IMR-90 (cell line): ENCODE measurements at places on chromosomes 5 and 9. TPM values are rescaled to one million over a fixed set of nuclear protein-coding genes. Genes with fewer than 3 reads are reported as not detected.

DNA sequence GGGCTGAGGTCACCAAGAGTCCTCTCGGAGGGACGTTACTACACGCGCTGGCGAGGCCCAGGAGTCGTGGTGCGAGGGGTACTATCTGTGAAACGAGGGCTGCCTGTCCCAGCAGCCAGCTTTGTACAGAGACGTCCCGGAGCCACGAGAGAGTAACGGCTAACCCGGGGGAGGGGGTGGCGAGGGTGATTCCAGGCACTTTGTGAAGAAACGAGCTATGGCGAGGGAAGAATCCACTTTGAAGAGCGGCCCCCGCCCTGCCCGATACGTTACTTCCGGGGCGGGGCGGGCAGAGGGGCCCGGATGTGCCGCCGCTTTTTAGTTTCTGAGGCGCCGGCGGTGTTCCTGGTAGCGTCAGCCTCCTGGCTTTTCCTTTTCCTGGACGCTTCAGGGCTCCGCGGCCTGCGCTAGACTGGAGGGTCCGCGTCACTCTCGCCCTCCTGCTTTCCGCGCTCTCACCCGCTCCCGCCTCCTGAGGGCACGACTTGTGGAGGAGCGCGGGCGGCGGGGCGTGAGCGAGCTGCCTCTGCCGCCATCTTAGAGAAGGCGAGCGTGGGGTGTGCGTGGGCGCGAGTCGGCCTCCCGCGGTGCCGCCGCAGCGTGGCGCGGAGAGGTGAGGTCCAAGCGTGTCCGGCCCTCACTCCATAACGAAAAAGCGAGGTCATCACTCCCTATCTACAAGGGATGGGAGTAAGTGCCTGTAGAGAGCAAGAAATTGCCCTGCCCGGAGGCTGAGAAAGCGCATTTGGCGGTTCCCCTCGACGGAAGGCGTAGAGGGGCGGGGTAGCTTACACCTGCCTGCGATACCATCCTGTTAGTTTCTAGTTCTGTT, 580 bp upstream of the RFX3 start:
- peak overlapping the region; percentile 99 for H3K27ac ChIP-seq
- H3K27me3 ChIP-seq, result no peaks in the 10 kb centered on the region
- H3K4me1 ChIP-seq, result no peaks in the 10 kb centered on the region; the same call in 1 of the 2 replicates

DNA sequence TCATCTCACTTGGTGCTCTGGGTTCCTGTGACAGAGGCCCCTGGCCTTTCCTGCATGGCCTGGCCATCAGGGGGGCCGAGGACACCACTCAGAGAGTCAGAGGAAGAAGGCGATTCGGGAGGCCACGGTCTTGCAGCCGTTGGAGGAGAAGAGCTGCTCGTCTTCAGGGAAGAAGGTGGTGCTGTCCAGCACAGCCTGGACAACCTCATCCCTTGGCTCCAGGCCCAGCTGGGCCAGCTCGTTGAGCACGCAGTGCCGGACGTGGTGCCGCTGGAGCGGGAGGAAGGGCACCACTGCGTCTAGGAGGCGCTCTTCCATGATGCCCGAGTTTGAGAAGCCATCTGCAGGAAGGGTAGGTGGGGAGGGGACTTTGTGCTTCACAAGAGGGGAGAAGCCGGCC, 3.2 kb downstream of the TOR2A start:
- DNase-seq, result no peak
- peaks cover 6% of the 10 kb centered on the region for H3K4me1 ChIP-seq
- peaks cover 5% of the 10 kb centered on the region; the same call in 1 of the 2 replicates for H3K36me3 ChIP-seq
- H3K27ac ChIP-seq, result no peak overlapping the region
- H3K27me3 ChIP-seq, result no peaks in the 10 kb centered on the region
- H3K4me3 ChIP-seq, result no peak overlapping the region

- no peaks in the 10 kb centered on the region for H3K4me1 ChIP-seq
- no peak overlapping the region for H3K27ac ChIP-seq
- H3K4me3 ChIP-seq, result no peak overlapping the region
- H3K27me3 ChIP-seq, result no peaks in the 10 kb centered on the region
- H3K36me3 ChIP-seq, result peaks cover 13% of the 10 kb centered on the region
Measured at GRCh38 chr5:13878357-13878756, 66.1 kb downstream of the DNAH5 start.

DNA sequence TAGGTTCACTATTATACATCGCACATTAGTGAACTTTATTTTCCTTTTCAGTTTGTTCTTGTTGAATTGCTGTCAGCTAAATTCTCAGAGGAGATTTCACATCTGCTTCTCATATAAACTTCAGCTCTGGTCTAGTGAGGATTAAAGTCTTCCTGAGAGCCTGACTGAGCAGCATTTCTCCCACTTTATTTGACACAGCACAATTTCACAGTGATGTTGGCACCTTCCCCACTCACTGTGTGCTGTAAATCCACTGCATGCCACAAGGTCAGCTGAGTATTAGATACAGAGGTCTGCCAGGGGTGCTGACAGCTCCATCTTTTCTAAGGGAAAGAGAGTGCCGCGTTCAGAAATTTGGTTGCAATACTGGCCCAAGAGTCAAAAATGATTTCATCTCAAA, 567.4 kb downstream of the PRR16 start:
- H3K4me3 ChIP-seq, result no peak overlapping the region
- H3K36me3 ChIP-seq, result no peaks in the 10 kb centered on the region
- DNase-seq, result no peak
- H3K4me1 ChIP-seq, result no peaks in the 10 kb centered on the region
- H3K27me3 ChIP-seq, result no peaks in the 10 kb centered on the region

GRCh38 chr5:2181149-2181548, 298.4 kb upstream of the IRX4 start:
- H3K27me3 ChIP-seq, result no peaks in the 10 kb centered on the region
- H3K4me3 ChIP-seq, result no peak overlapping the region
- no peak overlapping the region for H3K27ac ChIP-seq
- no peaks in the 10 kb centered on the region for H3K36me3 ChIP-seq
- no peak for DNase-seq
- H3K4me1 ChIP-seq, result no peaks in the 10 kb centered on the region

The GMCL2 gene
- total RNA-seq, result not detected in 2 replicates

The PAX5 gene
- total RNA-seq, result not detected in 2 replicates

GRCh38 chr9:127351182-127352166, 45.5 kb upstream of the SLC2A8 start:
- no peak overlapping the region for H3K4me3 ChIP-seq
- H3K27me3 ChIP-seq, result no peaks in the 10 kb centered on the region; the same call in 1 of the 2 replicates
- no peak for DNase-seq
- H3K36me3 ChIP-seq, result no peaks in the 10 kb centered on the region
- H3K27ac ChIP-seq, result no peak overlapping the region

- DNase-seq, result no peak
- H3K27me3 ChIP-seq, result no peaks in the 10 kb centered on the region
- H3K4me3 ChIP-seq, result no peak overlapping the region
Measured at GRCh38 chr5:78624011-78624541, 24.5 kb downstream of the LHFPL2 start.

GRCh38 chr5:110768138-110768860, 29.5 kb downstream of the SLC25A46 start:
- no peaks in the 10 kb centered on the region for H3K27me3 ChIP-seq
- H3K4me1 ChIP-seq, result 0 out of 2 replicates have a peak, but pooled peaks cover 2% of the 10 kb centered on the region
- H3K27ac ChIP-seq, result no peak overlapping the region; the same call in 1 of the 2 replicates
- DNase-seq, result peak; percentile 77
- H3K4me3 ChIP-seq, result no peak overlapping the region
- no peaks in the 10 kb centered on the region for H3K36me3 ChIP-seq

The KIF24 gene
- 2.5 and 3.0 TPM in 2 replicates for total RNA-seq

- H3K4me1 ChIP-seq, result peaks cover 2% of the 10 kb centered on the region
- H3K27me3 ChIP-seq, result no peaks in the 10 kb centered on the region
- H3K36me3 ChIP-seq, result peaks cover 51% of the 10 kb centered on the region
- peak; percentile 95 for DNase-seq
- H3K27ac ChIP-seq, result no peak overlapping the region
- no peak overlapping the region for H3K4me3 ChIP-seq
Measured at GRCh38 chr5:175517824-175518450, 39.6 kb downstream of the SFXN1 start.

GRCh38 chr9:121887553-121888437, 205.3 kb downstream of the TTLL11 start:
- H3K27ac ChIP-seq, result no peak overlapping the region
- H3K36me3 ChIP-seq, result no peaks in the 10 kb centered on the region
- H3K4me1 ChIP-seq, result peaks cover 21% of the 10 kb centered on the region

DNA sequence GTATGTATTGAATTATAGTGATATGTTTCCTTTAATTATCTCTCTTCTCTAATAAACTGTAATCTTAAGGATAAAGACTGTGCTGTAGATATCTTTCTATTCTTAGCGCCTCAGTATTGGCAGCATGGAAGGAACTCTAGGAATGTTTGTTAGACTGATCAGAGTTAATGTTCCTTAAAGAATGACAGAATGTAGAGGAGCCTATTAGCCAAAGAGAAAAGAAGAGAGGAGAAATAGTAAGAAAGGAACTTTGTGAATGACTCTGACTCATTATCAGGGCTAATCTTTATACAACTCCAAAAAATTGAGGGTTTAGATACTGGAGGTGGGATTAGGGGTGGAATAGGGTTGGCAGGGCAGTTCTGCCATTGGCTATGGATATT, 59.0 kb upstream of the NUDT12 start:
- no peak overlapping the region for H3K27ac ChIP-seq
- H3K4me3 ChIP-seq, result no peak overlapping the region
- no peaks in the 10 kb centered on the region for H3K36me3 ChIP-seq
- H3K4me1 ChIP-seq, result no peaks in the 10 kb centered on the region
- H3K27me3 ChIP-seq, result no peaks in the 10 kb centered on the region
- DNase-seq, result no peak

The PALM2AKAP2 gene
- 14.2 and 20.6 TPM in 2 replicates for total RNA-seq

The PHPT1 gene
- total RNA-seq, result 70.3 and 79.8 TPM in 2 replicates

The GABRA1 gene
- total RNA-seq, result not detected in 2 replicates

The PCDHB14 gene
- 0.18 and 0.28 TPM in 2 replicates for total RNA-seq

DNA sequence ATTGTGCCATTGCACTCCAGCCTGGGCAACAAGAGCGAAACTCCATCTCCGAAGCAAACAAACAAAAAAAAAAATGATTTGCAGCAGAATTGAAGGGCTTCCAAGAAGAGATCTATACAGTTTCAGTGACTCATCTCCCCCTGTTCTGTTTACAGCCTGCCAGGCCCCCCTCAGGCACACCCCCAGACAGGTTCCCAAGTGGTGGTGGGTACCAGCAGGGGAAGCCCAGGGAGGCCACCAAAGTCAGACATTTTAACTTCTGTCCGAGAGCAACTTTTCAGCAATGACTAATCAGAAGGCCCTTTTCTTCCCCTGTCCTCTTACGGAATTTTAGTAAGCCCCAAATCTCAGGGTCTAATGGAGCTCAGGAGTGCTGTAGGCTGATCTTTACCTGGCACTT, 98.7 kb downstream of the PAX5 start:
- no peaks in the 10 kb centered on the region for H3K36me3 ChIP-seq
- H3K27me3 ChIP-seq, result peaks cover 26% of the 10 kb centered on the region
- no peak overlapping the region for H3K27ac ChIP-seq
- no peaks in the 10 kb centered on the region for H3K4me1 ChIP-seq
- DNase-seq, result no peak

- peak overlapping the region; percentile 26; the same call in 1 of the 2 replicates for H3K27ac ChIP-seq
- H3K36me3 ChIP-seq, result no peaks in the 10 kb centered on the region
- H3K4me1 ChIP-seq, result peaks cover 18% of the 10 kb centered on the region
- no peak overlapping the region for H3K4me3 ChIP-seq
Measured at GRCh38 chr9:72443855-72444254, 77.6 kb upstream of the TMC1 start.

GRCh38 chr9:126617823-126618165, 4.1 kb downstream of the LMX1B start:
- H3K36me3 ChIP-seq, result no peaks in the 10 kb centered on the region
- H3K4me3 ChIP-seq, result no peak overlapping the region
- H3K27me3 ChIP-seq, result peaks cover 95% of the 10 kb centered on the region
- no peak overlapping the region for H3K27ac ChIP-seq

DNA sequence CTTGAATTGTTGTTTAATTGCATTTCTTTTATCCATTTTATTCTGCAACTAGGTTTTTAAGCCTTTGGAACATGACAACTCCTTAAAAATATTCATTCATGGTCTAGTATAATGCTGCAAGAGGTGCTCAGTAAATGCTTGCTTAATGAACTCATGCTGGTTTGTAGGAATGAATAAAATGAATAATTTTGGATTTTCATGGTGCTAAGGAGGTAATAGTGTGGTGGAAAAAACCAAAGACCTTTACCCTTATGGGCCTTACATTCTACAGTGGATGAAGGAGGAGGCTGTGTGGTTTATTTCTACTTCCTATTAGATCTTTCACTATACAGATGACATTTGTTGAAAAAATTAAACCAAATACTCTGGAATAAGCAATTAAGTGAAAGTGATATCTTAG, 43.4 kb downstream of the LRRTM2 start:
- no peak overlapping the region for H3K4me3 ChIP-seq
- peaks cover 6% of the 10 kb centered on the region for H3K4me1 ChIP-seq
- H3K36me3 ChIP-seq, result peaks cover 22% of the 10 kb centered on the region
- H3K27ac ChIP-seq, result no peak overlapping the region
- H3K27me3 ChIP-seq, result no peaks in the 10 kb centered on the region

The BSPRY gene
- total RNA-seq, result not detected in 2 replicates
